ENCODE measurements at places on chromosomes 1 and 21.

DNA sequence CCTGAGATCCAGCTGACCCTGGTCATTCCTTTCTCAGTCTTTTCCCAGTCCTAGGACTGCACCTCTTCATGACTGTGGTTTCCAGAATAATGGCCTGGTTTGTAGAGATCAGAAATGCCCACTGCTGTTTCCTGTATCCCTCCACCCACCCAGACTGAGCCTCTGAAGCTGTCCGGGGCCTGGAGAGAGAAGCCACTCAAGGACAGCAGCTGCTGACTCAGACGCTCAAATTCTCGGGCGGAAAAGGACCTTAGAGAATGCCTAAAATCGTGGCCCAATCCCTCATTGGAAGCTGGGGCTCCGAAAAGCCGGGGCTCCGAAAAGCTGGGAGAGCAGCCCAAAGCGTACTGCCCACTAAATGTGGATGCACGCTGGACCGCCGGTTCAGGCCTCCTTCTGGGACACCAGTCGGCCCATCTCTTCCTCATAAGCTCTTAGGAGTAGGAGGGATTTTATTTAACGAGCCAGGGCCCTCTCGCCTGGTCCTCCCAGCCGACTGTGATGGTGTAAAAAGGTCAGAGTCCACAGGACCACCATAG, 7.8 kb upstream of the GPR61 start:
- DNase-seq: peak; percentile 9

GRCh38 chr1:50417507-50417906, 5.7 kb downstream of the DMRTA2 start:
- DNase-seq: no peak

- DNase-seq: no peak
Observed at GRCh38 chr1:9687874-9688582, 36.5 kb downstream of the PIK3CD start.

GRCh38 chr1:84855691-84856630, 37.0 kb downstream of the LPAR3 start:
- DNase-seq: no peak

DNA sequence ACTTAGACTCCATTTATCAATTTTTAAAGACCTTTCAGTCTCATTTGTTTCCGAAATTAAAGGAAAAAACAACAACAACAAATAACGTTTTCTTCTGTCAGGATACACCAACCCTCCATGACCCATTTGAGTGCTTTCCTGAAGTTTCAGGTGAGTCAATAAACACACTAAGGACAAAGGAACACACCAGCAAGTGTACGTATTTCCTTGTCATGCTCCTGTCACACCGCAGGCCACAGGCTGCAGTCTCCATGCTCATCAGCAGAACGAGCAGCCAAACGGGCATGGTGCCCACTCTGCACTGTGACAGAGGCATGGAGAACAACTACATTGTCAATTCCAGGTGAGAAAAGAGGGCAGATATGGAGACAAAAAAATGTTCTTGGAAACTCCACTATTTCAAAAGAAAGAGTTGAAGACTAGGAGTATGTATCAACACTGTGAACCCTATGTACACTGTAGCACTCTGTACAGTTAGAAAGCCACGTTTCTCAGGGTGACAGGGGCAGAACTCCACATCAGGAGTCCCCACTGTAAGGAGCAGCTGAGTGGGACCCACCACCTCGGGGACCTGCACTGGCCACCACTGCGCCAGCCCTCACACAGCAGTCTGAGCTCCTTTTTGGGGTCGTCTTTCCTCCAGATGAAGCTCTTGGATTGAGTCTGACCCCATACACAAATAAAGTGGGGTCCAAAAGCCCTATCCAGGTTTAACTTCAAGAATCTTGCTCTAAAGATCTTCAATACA, 2.6 kb downstream of the PTTG1IP start:
- DNase-seq: no peak

GRCh38 chr1:8011923-8012858, 13.9 kb downstream of the ERRFI1 start:
- no peak for DNase-seq

DNA sequence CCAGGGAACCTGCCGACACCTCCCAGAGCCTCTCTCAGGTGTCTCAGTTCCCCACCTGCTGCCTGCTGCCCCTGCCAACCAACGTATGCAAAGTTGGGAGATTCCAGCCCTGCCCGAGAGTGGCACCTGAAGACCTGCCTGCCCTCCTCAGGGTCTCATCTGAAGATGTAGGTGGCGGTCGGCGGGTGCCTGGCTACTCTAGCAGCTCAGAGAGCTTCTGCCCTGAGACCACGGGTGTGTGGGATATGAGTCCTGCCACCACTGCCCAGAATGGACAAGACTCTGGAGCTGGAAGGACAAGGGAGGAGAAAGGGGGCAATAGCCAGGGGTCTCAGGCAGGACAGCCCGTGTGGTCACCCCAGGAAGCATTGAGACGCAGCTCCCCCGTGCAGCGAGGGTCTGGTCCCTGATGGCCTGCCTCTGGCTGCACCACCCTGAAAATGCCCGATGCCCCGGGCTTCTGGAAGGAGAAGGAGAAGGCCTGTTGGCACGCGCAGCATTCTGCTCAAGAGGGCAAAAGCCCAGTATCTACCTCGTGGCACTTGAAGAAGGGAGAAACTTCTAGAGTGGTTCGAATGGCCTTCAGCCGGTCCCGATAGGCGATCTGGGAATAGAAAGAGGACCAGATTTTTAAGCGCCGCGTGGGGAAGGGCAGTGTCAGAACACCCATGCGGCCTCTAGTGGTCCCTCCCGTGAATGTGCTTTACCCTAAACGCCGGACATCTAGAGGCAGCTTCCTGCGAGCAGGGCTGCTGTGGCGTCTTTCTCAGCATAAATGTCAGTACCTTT, 88.8 kb downstream of the STUM start:
- DNase-seq: no peak

GRCh38 chr1:74713849-74714248, 19.0 kb downstream of the CRYZ start:
- no peak for DNase-seq

- peak; percentile 81 for DNase-seq
Observed at GRCh38 chr1:243798726-243799125, 51.3 kb downstream of the AKT3 start.

GRCh38 chr1:58778385-58779000, 5.4 kb downstream of the JUN start:
- DNase-seq: no peak

- DNase-seq: no peak
Observed at GRCh38 chr1:30169269-30169668, 554.1 kb downstream of the MATN1 start.

GRCh38 chr1:231554969-231555368, 26.5 kb downstream of the TSNAX start:
- DNase-seq: no peak

GRCh38 chr1:54365398-54365797, 40.8 kb downstream of the SSBP3 start:
- DNase-seq: no peak

DNA sequence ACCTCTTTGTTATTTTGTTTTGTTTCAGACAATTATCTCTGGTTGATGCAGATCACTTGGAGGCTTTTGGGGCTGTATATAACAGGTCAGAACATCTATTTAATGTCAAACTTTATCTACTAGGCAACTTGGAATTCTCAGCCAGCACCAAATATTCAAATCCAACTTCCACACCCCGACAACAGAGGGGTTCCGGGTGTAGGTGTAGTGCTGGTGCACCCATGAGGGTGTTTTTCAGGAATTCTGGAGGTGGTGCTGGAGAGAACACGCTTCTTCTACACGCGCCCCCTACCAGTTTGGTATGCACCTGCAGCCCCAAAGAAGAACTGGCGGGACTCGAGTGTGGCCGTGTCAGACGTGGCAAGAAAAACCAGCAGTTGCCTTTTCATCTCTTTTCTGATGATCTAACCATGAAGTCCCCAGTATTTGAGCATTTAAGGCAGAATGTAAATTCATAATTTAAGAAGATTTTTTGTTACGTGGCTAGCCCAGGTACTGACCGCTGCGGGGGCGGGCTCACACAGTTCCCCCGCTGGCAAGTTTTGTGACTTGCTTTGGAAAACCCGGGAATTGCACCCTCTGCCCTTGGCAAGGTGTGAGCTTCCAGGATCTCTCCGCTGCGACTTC, 462 bp upstream of the TLCD4 start:
- peak; percentile 51 for DNase-seq

DNA sequence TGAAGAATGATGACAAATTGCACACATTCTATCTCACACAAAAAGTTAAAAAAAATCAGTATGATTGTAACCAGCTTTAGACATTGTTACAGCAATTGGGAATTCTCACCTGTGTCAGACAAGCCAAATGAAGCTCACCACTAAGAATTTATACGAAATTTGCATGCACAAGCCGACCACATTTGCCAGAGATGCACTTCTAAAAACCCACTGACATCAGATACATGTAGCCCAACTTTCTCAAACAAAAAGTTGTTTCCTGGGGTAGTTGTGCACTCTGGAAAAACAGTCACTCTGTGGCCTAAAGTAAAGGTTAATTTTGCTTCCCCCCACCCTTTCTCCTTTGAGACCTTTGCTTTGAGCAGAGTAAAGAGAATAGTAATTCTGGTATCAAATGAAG, 67.9 kb upstream of the IL12RB2 start:
- DNase-seq: no peak

DNA sequence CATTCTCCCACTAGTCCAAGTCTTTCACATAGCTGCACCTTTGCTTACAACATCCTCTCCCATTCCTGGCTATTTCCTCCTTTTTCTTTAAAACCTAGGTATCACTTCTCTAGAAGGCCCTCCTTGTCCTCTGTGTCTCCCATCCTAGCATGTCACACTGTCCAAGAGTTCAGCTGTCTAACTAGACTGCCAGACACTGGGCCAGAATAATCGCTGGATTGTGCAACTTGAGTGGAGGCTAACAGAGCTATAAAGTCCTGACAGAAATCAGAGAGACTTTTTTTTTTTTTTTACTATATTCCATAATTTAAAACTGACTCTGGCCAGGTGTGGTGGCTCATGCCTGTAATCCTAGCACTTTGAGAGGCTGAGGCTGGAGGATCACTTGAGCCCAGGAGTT, 4.2 kb upstream of the ANGPTL7 start:
- no peak for DNase-seq

GRCh38 chr1:5389101-5389885, 602.9 kb downstream of the NPHP4 start:
- no peak for DNase-seq

GRCh38 chr1:64651841-64652240, 93.0 kb upstream of the RAVER2 start:
- DNase-seq: no peak

DNA sequence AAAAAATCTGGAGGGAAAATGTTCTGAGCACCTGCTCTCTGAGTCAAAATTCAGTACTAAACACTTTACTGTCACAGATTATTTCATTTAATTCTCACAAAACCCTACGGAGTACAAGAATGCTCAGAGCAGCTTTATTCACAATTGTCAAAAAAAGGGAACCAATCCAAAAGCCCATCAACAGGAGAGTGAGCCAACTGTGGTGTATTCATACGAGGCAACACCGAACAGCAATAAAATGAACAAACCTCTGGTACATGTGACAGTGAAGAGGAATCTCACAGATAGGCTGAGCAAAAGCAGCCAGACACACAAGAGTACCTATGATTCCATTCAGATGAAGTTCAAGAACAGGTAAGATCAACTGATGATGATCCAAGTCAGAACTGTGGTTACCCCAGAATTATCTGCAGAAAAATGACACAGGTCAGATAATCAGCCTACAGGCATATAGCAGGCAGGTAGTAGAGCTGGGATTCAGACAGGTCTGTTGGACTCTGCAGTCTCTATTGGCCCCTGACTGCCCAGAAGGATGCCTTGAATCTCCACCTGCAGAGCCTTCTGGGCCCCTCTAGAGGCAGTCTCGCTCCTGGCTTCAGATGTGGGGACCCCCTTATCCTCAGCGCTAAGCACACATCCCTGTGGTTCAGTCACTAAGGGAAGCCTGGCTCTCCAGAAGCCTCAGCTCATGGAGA, 19.2 kb downstream of the SLC9A1 start:
- no peak for DNase-seq

- no peak for DNase-seq
Observed at GRCh38 chr21:25456672-25457071, 150.6 kb downstream of the MRPL39 start.

DNA sequence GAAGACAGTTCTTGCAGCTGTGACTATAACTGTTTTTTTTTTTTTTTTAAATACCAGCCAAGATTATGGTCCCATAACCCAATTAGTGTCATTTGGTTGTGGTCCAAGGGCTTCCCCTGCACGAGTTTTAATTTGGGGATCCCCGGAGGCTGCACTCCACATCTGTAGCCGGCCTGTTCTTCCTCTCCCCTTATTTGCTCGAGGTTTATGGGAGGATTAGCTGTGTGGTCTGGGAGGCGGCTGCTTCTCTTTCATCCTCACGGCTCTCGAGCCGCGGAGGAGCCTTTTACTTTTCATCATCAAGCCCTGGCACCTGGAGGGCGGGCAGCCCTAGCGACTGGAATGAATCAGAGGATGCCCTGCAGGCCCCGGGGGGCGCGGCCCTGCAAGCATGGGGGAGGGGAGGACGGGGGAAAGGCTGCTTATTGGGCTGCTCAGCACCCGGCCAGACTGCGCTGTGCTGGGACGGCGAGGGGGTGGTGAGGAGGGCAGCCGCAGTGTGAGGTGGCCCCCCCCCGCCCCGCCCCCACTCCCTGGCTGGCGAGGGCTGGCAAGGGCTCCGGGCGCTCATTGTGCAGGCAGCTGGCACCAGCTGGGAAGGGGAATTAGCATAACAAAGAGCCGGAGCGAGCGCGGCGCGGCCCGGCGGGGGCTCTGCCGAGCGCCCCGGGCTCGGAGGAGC, 18.5 kb downstream of the SERTAD4 start:
- DNase-seq: no peak

- DNase-seq: no peak
Observed at GRCh38 chr21:23695443-23695842, 1911.8 kb downstream of the MRPL39 start.

DNA sequence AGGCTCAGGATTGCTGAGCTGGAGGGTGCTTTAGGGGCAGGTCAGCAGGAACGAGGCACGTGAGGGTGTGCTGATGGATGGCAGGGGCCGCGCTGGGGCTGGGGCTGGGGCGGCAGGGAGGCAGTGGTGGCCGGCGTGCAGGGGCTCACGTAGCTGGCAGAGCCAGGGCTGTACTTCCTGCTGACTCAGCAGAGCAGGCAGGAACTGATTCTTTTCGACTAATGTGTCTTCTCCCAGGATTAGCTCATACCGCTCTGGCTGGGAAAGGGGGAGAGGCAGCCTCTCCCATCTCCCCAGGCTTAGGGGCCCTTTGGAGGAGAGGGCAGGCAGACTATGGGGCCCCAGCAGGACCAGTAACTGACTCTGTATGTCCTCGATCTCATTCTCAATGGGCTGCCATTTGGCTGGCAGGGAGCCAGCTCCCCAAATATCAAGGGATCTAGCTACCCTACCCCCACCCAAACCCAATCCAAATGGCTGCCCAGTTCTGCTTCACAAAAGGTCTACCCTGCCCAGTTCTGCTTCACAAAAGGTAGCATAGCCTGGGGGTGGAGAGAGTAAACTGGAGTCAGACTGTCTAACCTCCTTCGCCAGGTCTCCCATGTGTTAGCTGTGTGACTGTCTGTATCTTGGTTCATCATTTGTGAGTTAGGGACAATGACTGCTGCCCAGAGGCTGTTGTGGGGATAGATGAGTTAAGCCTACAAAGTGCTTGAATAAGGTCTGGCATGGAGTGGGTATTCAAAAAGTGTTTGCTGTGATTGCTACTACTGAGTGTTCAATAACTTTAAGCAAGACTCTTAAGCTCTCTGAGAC, 100.1 kb upstream of the SLC2A1 start:
- DNase-seq: no peak

Data from HS-27A (cell line).